Skin of body (tissue), 3 donors: ENCODE measurements at places on chromosomes 2 and 18. TPM values are rescaled to one million over a fixed set of nuclear protein-coding genes. Genes with fewer than 3 reads are reported as not detected.

DNA sequence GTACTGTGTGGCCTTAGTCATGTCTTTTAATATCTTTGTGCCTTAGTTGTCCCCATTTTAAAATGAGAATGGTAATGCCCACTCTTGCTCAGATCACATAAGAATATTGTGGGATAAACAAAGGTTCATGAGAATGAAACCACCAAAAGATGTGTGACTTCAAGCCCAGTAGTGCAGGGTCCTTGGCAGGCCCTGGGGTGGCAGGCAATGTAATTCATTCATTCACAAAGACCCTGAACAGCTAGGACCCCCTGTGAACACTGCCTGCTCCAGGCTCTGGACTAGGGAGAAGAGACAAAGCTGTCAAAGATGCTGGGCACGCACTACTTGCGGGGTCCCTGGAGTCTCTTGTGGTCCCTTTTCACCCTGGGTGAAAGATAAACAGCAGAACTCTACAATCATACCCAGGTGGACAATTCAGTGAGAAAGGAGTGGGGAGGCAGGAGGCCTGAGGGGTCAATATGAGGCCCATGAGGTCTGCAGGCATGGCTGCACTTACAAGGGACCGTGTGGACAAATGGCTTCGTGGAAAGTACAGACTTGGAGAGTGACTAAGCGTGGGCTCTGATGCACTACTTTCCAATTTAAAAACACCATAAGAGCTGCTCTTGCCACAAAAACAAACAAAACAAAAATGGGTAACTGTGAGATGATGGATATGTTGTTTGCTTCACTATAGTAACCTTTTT, 136.1 kb downstream of the SMAD7 start:
- no peak for DNase-seq

FTCDNL1 gene
- total RNA-seq: 2.2 TPM

GRCh38 chr2:58106896-58107295, 60.3 kb downstream of the VRK2 start:
- DNase-seq: no peak

SNTG2 gene
- total RNA-seq: 5.2 TPM

- no peak for DNase-seq
Observed at GRCh38 chr2:177712462-177712861, 319.9 kb downstream of the AGPS start.

DNA sequence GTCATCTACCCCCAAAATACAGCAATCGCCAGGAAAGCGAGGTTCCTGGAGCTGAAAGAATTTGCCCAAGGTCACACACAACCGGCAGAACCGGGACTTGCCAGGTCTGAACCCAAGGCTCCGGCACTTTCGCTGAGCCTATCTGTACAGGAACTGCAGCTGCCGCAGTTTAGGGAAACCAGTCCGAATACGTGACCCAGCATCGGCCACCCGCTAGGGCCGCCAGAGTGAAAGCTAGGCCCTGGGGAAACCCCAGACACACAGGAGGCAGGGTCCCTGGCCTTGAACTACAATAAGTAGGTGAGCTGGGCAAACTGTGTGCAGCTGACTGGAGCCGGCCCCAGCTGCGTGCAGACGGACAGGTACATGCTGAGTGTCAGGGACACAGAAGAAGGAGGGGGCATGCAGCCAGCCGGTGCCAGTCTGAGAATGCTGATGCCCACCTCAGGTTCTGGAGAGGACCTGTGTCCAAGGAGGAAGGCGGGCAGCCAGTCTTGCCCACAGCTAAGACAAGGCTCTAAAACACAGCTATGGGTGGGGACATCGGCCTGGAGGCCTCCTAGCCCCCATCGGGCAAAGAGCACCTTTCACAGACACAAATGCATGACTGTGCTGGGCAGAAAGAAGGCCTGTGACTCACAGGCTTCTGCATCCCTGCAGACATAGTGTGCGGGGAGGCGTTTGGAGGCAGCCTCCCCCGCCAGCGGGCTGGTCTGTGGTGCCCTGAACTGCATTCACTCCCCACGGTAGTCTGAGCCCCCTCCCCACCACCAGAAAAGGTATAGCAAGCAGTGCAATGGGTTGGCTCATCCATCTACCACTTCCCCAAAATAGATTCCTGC, 107.4 kb upstream of the ID2 start:
- DNase-seq: no peak

- no peak for DNase-seq
Observed at GRCh38 chr2:174985614-174986013, 19.6 kb downstream of the CHN1 start.

DSG1 gene
- 260 TPM for total RNA-seq

CCDC74B gene
- 3.1 TPM for total RNA-seq

BCL2 gene
- total RNA-seq: 32.2 TPM

SULT1C2 gene
- 1.5 TPM for total RNA-seq

DNA sequence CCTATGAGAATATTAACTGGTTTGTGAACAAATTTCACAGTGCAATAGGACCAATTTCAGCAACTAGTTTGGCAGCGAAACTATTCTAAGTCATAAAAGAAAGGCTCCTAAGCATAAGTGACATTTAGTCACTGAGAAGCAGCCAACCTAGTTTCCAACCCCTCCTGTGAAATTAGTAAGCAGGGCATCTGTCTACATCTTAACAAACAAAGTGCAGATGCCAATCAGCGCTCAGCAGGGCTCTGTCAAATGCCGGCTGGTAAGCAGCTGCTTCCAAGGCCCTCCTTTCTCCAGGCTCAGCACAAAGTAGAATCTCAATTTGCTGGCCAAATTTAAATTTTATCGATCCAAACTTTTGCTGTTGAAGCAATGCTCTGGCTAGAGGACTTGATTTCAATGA, 124.7 kb downstream of the ICOS start:
- no peak for DNase-seq

DNA sequence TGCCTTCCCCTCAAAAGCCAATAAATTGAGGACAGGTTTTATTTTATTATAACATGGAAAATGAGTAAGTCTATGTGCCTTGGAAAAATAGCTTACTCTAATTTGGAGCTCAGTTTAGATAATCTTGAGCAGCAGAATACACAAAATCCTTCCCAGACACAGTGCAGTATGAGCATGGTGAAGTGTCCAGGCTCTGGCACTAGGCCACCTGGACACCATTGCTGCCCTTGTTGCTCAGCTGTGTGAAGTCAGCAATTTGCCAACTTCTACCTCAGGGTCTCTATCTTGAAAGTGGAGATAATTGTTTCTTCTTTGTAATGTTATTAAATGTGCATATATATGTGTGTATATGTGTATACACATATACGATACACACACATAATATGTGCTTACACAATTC, 104.9 kb upstream of the CAVIN2 start:
- DNase-seq: no peak

- no peak for DNase-seq
Observed at GRCh38 chr2:135820003-135820618, 16.9 kb downstream of the LCT start.

LDLRAD4 gene
- 28.2 TPM for total RNA-seq

- DNase-seq: peak; percentile 80
Observed at GRCh38 chr2:36433311-36434217, 78.0 kb downstream of the CRIM1 start.

GRCh38 chr2:50529600-50530218, 502.2 kb downstream of the NRXN1 start:
- DNase-seq: peak; percentile 15

DNA sequence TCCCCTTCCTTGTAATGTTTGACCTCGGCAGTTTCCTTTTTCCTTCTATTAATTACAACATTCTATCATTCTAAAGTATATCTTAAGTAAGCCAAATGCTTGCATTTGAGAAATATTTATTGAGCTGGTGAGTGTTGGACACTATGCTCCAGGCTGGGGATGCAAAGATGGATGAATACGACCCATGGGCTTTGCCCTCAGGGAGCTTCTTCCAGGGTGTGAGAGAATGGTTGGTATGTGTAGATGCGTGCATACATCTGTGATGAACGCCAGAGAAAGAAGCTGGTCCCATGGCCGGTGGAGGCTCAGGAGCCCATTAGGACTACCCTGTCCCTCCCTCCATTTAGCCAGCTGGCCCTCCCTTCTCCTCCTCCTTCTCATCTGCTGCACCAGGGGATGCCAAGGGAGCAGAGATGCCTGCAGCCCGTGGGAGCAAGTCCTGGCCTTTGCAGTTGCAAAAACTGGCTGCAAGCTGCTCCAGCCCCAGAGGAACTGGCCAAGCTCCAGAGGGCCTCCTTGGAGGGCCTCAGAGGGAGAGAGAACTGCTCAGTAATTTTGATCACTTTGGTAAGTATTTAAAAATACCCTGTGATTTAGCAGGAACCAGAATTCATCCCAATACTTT, 65.7 kb upstream of the FOSL2 start:
- DNase-seq: no peak

RGPD8 gene
- 26.2 TPM for total RNA-seq

GRCh38 chr2:136994793-136995192, 229.4 kb downstream of the THSD7B start:
- DNase-seq: no peak

SERPINB10 gene
- 3.9 TPM for total RNA-seq

DNA sequence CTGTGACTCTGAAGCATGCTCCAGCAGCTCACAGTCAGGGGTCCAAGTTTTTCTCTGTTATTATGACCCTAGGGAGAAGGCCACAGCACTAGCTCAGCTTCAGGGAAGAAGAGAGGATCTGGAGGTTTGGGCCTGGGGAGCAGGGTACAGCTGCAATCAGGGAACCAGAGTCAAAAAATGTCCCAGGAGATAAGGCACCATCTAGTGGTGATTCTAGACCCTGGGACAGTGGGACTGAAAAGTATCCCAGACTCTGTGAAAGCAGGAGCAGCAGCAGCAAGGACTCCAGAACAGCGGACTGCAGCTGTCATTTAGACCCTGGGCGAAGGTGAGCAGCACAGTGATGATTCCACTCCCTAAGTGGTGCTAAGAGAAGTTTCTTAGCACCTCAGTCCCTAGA, 278.4 kb upstream of the DDX18 start:
- no peak for DNase-seq

GRP gene
- 2.4 TPM for total RNA-seq

DNA sequence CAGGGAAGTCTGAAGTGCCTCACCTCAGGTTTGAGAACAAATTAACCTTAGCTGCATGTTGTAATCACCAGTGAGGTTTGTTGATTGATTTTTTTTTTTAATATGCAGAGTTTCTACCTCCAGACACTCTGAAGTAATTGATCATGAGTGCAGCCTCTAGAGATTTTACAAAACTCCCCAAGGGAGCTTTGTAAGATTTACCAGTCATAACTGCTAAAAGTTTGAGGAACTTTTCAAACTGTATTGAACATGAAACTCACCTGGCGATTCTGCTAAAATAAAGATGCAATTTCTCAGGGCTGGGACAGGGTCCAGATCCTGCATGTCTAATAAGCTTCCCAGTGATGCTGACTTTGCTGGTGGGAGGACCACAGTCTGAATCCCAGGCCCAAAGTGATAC, 339.6 kb upstream of the DCC start:
- no peak for DNase-seq

DNA sequence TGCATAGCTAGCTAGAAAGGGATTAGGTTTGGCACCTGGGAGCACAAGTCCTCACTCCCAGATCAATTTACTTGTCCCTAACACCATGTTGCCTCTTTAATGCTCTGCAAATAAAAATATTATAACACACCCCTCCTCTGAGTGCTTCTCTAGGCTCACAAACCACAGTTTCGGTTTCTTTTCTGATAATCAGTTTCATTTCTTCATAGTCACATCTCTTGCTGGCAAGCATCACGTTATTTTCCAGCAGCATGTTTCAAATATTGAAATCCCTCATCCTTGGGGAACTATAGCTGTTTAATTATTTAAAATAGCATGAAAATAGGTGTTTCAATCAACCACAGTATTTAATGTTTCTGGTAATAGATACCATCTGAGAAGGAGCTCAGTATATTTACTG, 13.9 kb upstream of the SMCHD1 start:
- DNase-seq: no peak

DNA sequence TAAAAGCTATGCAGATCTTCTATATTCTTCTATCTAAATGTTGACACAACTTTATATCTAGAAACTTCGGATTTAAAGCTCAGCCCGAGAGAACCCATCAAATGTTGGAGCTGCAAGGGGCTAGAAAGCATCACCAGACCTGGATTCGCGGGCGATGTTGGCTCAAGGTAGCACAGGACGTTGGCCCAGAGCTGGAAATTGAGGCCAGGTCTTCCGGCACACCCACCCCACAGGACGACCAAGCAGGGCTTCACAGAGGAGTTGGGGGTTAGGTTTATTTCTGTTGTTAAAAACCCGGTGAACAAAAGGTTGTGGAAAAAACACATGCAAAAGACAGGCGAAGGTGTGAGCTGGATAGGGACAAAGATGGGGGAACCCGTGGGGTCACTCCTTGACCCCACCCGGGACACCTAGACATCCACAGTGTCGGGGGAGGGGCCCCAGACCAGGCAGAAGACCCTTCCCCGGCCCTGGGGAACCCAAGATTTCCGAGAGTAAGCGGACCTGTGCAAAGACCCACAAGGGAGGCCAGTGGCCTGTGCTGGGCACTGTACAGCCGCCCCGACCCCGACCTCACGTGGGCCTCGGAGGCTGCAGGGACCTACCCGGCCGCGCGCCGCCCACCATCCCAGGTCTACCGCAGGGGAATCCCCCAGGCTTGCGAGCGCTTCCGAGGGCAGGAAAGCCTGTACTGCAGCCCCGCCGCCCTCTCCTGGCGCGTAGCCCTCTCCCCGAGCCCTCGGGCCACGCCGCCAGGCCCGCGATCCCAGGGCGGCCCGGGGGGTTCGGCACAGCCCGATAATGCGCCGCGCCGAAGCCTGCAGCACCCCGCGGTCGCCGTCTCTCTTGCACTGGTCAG, 1.8 kb upstream of the AGBL5 start:
- no peak for DNase-seq

KCNF1 gene
- 0.10 TPM for total RNA-seq

DNA sequence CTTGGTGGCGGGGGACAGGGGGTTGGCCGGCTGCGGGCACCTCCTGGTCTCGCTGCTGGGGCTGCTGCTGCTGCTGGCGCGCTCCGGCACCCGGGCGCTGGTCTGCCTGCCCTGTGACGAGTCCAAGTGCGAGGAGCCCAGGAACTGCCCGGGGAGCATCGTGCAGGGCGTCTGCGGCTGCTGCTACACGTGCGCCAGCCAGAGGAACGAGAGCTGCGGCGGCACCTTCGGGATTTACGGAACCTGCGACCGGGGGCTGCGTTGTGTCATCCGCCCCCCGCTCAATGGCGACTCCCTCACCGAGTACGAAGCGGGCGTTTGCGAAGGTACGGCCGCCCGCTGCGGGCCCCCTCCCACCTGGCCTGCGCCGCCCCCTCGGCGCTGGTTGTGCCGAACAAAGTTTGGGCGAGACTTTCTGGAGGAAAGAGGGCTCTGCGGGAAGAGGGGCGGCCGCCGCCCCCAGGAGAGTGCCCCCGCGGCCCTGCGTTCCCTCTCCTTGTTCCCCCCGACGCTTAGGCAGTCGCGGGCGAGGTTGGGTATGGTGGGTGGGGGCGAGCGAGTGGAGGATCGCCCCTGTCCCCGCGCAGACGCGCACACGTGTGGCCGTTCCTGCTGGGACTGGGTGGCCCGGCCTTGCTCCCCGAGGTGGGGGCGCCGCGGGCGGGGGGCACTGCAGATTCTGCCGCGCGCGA, 866 bp downstream of the CRIM1 start:
- DNase-seq: no peak

DNA sequence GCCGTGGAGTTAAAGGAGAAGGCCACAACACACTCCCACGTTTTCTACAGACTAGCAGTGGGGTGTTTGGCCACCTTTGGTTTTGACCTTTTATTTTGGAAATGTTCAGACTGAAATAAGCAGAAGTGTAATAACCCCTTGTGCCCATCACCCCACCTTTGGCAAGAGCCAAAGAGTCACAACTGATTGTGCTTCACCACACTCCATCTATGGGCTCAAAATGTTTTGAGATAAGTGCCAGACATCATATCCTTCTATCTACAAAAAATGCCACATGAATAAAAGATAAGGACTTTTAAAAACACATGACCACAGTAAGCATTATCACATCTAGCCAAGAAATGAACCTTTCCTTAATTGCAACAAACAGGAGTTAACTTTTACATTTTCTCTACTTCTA, 9.9 kb upstream of the GPR35 start:
- no peak for DNase-seq

PSD4 gene
- total RNA-seq: 12.9 TPM

IL1F10 gene
- total RNA-seq: 2.7 TPM
